ENCODE measurements at places on chromosomes 1 and 21.

GRCh38 chr1:54009406-54009805 lies 8.6 kb downstream of the LDLRAD1 start:
- DNase-seq = no peak

DNA sequence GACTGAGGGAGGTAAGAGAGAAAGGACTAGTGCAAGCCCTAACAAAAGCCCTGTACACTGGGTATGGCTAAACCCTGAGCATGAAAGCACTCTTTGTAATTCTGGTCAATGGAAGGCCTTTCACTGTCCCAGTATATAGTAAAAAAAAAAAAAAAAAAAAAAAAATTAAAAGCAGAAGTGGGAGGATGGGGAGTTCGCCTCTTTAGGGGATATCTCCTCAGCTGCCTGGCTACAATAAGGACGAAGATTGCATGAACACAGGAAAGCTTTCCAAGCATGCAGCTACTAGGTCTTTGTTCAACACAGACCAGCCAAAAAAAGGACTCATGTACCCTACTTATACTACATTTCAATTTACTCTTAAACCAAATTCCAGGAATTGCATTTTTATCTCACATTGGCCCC lies 59.1 kb downstream of the EIF4G3 start:
- no peak for DNase-seq

DNA sequence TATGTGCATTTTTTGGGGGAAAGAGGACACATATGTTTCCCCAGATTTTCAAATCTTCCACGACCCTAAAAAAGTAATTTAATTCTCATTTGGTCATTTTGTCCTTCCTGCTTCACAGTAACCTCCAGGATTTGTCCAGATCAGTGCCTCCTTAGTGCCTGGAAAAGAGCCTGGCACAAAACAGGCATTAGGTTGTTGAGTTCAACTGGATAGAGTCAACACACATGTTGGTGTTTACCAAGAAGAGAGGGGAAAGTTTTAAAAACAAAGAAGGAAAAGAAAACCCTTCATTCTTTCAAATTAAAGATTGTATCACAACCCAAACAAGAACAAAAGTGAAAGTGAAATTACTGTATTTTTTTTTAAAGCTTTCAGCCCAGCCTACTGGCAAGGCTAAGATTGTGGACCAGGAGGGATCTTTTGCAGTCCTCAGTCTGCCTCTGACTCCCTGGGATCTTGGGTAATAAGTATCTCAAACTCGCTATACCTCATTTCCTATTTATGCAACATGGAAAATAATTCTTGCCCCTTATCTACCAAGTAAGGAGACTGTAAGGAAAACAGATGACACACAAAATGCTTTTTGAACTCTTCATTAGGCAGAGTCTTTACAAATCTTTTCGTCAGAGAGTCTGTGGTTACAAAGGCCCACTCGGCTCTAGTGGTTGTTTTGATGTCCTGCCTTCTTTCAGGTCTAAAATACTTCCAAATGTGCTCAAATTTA lies 57.8 kb downstream of the ZNF281 start:
- DNase-seq = no peak

GRCh38 chr1:86703696-86704457 lies 499 bp upstream of the SH3GLB1 start:
- no peak for DNase-seq

DNA sequence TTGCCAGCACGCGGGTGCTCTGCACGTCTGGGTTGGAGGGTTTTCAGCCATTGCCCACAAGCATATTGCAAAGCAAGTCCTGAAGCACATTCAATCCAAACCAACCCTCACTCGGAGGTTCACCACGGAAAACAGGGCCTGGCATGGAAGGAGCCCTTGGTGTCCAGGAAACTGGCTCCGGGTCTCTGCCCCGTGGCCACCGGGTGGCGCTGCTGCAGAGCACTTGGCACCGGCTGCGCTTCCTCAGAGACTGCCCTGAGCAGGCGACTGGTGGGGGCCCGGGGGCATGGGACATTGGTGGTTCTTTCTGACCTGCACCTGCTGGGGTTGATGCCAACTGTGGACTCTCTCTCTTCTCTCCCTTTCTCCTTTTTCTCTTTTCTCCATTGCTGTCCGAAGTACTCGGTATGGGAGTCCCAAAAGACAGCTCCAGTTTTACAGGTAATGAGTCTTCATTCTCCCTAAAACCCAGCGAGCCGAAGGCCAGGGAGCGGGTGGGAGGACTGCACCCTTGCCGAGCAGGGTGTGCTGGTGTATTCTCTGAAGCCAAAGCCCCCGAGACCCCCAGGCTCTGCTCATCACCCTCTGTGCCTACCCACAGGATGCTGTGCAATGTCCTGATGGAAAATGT lies 4.1 kb upstream of the KCNAB2 start:
- DNase-seq = no peak

DNA sequence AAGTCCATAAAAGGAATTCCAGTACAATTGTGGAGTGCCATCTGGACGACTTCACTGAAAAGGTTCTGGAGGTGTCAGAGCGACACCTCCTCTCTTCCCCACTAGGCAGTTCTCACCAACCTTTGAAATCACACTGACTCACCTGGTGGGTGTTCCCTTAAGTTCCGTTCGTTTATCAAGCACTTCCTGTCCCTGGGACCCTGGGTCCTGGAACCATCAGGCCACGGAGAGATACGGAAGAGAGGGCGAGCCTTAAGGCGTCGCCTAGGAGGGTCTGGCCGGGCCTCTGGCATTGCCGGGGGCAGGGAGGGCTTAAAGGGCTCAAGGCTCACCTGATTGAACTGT lies 317 bp downstream of the SPAG17 start:
- DNase-seq = no peak

- DNase-seq = no peak
These were observed 71.8 kb upstream of the ECE1 start for GRCh38 chr1:21362096-21362495.

- no peak for DNase-seq
These were observed 758 bp upstream of the CNTN2 start for GRCh38 chr1:205041998-205042910.

DNA sequence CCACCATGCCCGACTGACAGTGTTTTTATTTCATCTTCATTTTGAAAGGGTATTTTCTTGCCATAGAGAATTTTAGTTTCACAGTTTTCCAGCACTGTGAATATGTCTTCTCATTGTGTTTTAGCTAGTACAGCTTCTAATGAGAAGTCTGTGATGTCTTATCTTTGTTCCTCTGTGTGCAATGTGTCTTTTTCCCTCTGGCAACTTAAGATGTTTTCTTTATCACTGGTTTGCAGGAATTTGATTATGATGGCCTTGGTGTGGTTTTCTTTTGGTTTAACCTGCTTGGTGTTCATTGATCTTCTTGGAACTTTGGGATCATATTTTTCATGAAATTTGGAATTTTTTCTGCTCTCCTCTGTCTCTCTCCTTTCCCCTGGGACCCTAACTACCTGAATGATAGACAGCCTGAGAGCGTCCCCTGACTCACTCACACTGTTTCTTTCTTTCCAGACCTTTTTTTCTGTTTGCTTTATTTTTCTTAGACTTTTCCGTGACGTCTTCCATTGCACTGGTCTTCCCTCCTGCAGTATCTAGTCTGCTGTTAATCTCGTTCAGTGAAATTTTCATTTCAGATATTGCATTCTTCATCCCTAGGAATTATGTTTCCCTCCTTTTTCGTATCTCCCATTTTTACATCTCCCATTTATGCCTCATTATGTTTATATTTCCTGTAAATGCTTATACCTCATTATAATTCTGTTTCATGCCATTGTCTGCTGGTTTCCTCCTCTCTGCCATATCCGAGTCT lies 48.5 kb downstream of the PDE9A start:
- no peak for DNase-seq

- no peak for DNase-seq
These were observed 52.4 kb downstream of the EXO1 start for GRCh38 chr1:241900381-241900780.

DNA sequence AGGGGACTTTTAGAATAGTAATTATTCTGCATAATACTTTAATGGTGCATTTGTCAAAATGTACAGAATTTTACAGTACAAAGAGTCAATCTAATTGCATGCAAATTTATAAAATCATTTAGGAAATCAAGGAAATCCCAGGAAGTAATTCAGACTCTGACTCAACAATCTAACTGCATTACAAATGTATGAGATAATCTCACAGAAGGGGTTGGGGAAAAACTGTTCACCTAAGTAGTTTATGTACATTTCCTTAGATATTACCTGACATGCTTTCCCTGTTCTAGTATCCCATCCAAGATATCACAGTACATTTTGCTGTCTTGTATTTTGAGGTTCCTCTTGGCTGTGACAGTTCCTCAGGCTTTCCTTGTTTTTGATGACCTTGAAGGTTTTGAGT lies 4.7 kb downstream of the CRB1 start:
- no peak for DNase-seq

DNA sequence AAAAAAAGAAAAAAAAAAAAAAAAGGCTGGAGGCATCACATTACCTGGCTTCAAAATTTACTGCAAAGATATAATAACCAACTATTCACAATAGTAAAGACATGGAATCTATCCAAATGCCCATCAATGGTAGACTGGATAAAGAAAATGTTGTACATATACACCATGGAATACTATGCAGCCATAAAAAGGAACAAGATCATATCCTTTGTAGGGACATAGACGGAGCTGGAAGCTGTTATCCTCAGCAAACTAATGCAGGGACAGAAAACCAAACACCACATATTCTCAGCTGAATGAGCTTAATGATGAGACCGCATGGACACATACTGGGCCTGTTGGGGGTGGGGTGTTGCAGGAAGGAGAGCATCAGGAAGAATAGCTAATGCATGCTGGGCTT lies 330.5 kb downstream of the SRGAP2C start:
- no peak for DNase-seq

GRCh38 chr1:149965440-149965839 lies 28.8 kb upstream of the MTMR11 start:
- DNase-seq = no peak

- no peak for DNase-seq
These were observed 652.5 kb downstream of the KIF26B start for GRCh38 chr1:245807306-245807705.

GRCh38 chr1:35567947-35568558 lies 5.1 kb upstream of the TFAP2E start:
- DNase-seq = no peak

GRCh38 chr1:47431534-47431933 lies 6.3 kb upstream of the FOXD2 start:
- no peak for DNase-seq

DNA sequence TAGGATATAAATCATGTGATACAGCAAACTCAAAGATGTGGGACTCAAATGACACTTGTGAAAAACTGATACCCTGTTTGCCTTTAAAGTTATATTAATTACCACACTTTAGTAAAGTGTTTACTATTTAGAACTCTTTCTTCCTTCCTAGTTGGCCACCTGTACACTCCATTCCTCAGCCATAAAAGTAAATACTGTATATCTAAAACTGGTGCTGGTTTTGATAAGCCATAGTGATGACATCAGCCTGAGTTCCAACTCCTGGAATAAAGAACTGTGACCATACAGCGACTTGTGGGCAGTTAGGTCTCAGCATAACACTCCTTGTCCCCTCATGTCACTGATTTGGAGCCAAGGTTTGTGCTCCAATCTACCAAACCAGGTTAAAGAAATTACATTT lies 2.8 kb downstream of the PTGER3 start:
- no peak for DNase-seq

DNA sequence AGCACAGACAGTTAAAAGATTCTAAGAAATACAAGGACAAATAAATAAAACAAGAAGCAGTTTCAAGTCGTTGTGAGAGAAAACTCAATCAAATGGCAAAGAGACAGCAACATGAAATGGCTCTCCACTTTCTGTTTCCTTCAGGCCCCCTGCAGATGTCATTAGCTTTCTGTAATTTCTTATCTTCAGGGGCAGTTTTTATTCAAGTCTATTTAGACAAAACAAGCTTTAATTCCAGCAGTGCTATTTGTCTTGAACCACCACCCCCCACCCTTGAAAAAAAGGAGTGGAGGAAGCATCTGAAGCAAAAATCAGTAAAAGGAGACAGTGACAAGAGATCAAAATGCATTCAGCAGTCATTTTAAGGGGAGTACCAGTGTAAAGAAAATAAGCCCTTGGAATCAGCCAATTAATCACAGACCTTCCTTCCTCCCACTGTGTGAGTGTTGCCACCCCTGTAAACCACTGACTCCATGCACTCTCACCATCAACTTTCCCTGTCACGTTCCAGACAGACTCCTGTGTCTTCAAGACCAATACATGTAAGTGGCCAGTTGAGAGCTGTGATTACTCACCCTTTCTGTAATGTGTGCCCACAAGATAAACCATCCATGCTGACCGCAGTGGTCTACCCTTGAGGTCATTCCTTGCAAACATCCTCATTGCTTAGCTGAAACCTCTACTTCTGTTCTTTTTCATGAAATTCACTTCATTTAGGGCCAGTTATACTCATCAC lies 136.1 kb upstream of the HOOK1 start:
- DNase-seq = no peak

GRCh38 chr1:220347654-220348175 lies 75.5 kb upstream of the RAB3GAP2 start:
- no peak for DNase-seq

DNA sequence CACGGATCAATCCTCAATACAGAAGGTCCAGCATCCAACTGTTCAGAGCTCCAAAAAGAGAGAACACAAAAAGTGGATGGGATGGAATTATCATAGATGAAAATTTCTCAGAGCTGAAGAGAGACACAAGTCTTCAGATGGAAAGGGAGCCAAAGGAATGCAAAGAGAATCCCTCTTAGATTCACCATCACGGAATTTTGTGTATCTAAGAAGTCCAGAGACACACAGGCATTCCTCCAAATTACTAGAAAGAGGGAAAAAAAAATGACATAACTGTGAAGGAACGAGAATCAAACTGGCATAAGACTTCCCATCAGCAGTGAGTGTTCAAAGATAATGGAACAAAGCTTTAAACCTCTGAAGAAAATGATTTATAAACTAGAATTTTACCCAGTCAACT lies 101.2 kb downstream of the ZSCAN20 start:
- DNase-seq = no peak

- no peak for DNase-seq
These were observed 10.6 kb upstream of the LDLRAD1 start for GRCh38 chr1:54028306-54029251.

DNA sequence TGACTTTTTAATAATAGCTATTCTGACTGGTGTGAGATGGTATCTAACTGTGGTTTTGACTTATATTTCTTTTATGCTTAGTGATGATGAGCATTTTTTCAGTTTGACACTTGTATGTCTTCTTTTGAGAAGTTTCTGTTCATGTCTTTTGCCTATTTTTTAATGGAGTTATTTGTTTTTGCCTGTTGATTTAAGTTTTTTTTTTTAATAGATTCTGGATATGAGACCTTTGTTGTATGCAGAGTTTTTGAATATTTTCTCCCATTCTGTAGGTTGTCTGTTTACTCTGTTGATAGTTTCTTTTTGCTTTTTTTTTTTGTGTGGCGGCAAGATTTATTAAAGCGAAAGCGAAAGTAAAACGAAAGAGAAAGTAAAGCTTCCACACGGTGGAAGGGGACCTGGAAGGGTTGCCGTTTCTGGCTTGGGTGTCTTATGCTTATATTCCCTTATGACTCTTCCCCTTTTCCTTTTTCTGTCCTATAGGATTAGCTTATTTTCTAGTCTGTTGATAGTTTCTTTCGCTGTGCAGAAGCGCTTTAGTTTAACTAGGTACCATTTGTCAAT lies 67.6 kb downstream of the TBX19 start:
- no peak for DNase-seq

Data from glomerular endothelial cell (primary cell).